WTC11 (cell line): ENCODE measurements at places on chromosomes 5 and 9.

- DNase-seq, result no peak
Observed at GRCh38 chr5:95177456-95177855, 107.4 kb downstream of the MCTP1 start.

GRCh38 chr5:58266402-58266801 lies 193.5 kb downstream of the PLK2 start:
- no peak for DNase-seq

GRCh38 chr5:173733425-173733824 lies 117.0 kb upstream of the BOD1 start:
- DNase-seq, result no peak

GRCh38 chr9:71822456-71822855 lies 54.1 kb upstream of the CEMIP2 start:
- DNase-seq, result no peak
